ENCODE measurements at places on chromosomes 7 and 10.

DNA sequence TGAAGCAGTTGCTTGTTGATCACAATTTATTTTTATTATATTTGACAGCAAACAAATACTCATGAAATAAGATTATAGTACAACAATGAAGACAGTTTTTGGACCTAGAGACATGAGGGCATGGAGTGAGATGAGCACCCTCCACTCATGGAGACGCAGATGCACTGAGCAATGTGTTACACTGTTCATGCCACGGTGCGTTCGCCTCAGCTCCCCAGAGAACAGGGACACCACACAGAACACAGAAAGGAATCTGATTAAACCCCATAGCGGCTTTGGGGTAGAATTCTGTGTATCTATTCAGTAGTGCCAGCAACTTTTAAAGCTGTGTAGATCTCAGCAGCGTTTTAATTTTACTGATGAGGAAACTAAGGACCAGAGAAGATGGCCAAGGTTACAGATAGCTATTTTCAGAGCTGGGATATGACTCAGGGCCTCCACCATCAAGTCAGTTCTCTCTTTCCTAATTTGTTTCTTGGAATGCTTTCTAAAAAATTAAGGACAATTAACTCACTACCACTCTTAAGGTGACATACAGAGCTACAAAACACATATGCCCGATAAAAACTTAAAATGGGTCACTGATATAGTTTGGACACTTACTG is 33.6 kb downstream of the FAM25A start:
- no peak for DNase-seq

DNA sequence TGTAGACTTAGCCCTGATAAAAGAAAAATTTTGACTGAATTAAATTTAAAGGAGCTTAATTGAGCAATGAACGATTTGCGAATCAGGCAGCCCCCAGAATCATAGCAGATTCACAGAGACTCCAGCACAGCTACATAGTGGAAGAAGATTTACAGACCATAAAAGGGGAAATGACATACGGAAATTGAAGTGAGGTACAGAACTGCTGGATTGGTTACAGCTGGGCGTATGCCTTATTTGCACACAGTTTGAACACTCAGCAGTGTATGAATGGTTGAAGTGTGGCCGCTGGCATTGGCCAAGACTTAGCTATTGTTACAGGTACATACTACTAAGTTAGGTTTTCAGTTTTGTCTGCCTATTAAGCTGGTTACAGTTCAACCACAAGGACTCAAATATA is 433.5 kb upstream of the CELF2 start:
- DNase-seq, result no peak

DNA sequence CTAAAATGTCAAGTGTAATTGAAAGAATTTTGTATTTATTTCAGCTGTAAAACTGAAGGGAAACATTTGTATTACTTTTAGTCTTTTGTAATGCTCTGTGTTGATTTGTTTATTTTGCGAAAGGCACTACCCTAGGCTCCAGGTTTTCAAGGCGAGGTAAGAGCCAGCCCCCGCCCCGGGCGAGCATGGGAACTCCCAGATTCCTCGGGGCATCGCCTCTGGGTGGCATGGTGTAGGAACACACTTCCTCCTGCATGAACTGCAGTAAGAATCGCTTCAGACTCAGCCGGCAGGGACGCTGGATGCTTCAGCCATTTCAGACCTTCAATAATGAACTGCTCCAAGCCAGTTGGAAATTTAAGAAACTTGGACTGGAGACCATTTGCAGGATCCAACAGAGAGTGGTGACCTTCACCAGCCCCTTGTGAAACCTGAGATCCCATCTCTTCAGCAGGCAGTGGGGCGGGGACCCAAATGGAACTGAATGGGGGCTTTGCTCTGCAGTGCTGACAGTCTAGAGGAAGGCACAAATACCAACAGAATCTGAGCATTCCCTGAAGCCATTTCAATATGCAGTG is 544.3 kb upstream of the MGMT start:
- DNase-seq, result no peak

DNA sequence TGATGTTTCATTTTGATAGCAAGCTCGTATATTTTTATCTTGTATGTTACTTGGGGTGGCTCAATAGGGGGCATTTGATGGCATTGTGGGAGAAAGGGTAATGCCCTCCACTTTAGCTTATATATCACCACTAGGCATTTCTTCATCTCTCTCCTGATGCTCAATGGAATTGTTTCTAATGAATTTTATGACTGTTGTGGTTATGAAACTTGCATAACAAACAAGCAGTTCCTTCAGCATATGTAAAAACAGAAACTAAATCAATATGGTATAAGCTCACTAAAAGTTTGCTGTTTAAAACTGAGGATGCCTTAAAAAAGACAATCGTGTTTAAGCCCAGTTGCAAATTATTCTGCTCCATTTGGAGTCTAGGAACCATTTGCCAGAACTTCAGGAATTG is 75.5 kb downstream of the CDK14 start:
- DNase-seq, result no peak

DNA sequence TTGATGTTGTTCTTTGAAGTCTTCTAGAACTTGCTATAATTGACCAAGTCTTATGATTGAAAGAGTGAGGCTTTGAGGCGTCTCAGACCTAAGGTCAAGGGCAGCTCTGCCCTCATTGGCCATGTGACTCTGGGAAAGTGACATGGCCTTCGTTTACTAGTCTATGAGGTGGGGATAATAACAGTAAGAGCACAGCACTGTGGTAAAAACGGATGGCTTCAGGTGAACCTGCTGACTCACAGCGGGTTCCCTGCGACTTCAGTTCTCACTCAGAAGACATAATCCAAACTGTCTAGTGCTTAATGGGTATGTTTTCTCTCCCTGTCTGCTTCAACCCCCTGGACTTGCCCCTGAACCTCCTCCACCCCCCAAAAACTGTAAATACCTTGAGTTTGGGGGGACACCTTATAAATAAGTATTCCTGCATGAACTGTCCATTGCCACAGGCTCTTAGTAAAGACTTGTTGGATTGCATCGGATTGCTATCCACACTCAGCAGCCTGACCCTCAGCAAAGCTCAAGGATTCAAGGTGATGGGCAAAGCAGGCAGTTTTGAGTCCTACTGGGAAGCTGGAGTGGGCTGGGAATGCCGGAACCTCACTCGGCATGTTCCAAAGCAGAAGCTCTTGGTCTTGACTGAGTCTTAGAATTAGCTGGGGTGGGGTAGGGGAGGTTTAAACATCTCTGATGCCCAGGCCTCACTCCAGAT is 304.6 kb downstream of the KLF6 start:
- no peak for DNase-seq

DNA sequence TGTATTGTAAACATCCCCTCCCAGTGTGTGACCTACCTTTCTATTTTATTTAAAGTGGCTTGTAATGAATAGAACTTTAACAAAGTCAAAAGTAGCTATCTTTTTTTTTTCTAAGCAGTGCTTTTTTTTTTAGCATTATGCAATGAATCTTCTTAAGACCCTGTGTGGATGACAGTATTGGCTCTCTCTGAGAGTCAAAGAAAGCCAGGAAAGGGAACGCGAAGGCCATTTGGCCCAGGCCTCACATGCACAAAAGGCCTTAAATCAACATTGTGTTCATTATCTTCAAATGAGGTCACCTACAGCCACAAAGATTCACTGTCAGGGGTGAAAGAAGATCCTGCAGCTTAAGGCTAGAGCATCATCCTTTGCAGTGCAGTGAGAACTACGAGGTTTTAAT is 721.5 kb downstream of the GRID1 start:
- no peak for DNase-seq

GRCh38 chr7:151871904-151872303 is 5.0 kb downstream of the PRKAG2 start:
- no peak for DNase-seq

- no peak for DNase-seq
These were observed 9.1 kb downstream of the LOXL4 start for GRCh38 chr10:98258683-98259454.

GRCh38 chr10:44929356-44930255 is 18.5 kb downstream of the TMEM72 start:
- DNase-seq, result no peak

- no peak for DNase-seq
These were observed 4.4 kb upstream of the ITGB8 start for GRCh38 chr7:20326342-20326741.

- DNase-seq, result no peak
These were observed 262.0 kb upstream of the ZWINT start for GRCh38 chr10:56623064-56623463.

- no peak for DNase-seq
These were observed 126.7 kb upstream of the CALN1 start for GRCh38 chr7:72538856-72539255.

GRCh38 chr10:75228834-75229233 is 6.9 kb downstream of the COMTD1 start:
- DNase-seq, result no peak

GRCh38 chr10:19993714-19994315 is 177.6 kb downstream of the PLXDC2 start:
- DNase-seq, result no peak

GRCh38 chr10:387909-388660 is 252.8 kb downstream of the ZMYND11 start:
- DNase-seq, result no peak

GRCh38 chr10:69089638-69090599 is 2.0 kb downstream of the SRGN start:
- DNase-seq, result no peak
